Epithelial cell of alveolus of lung (primary cell): ENCODE measurements at places on chromosomes 7 and 10. TPM values are rescaled to one million over a fixed set of nuclear protein-coding genes. Genes with fewer than 3 reads are reported as not detected.

Gene KIF11
- total RNA-seq = 13.1 and 23.1 TPM in 2 replicates

Gene HOXA13
- not detected in 2 replicates for total RNA-seq

Gene PDE1C
- total RNA-seq = 0.24 and 0.26 TPM in 2 replicates

Gene GPR37
- total RNA-seq = 6.5 and 19.0 TPM in 2 replicates

Gene DGKI
- 0.40 and 3.9 TPM in 2 replicates for total RNA-seq

Gene TMEM229A
- under 0.01 and 1.4 TPM in 2 replicates for total RNA-seq

Gene OR6V1
- not detected in 2 replicates for total RNA-seq

Gene CRHR2
- not detected in 2 replicates for total RNA-seq

Gene INPP5F
- total RNA-seq = 11.3 and 18.9 TPM in 2 replicates

Gene PNLIPRP3
- under 0.01 TPM in 1 of 2 replicates, not detected in the other for total RNA-seq

Gene ZNF488
- total RNA-seq = 0.24 and 0.52 TPM in 2 replicates

Gene BUD23
- total RNA-seq = 46.1 and 73.8 TPM in 2 replicates

Gene HOXA5
- 125 and 134 TPM in 2 replicates for total RNA-seq

Gene UFSP1
- 3.5 and 9.4 TPM in 2 replicates for total RNA-seq

Gene LIPN
- not detected in 2 replicates for total RNA-seq

Gene IFIT2
- total RNA-seq = 2.7 and 4.0 TPM in 2 replicates

Gene EBLN1
- total RNA-seq = not detected in 2 replicates

Gene WNT8B
- total RNA-seq = not detected in 2 replicates

Gene AKR1C1
- total RNA-seq = 12.9 and 72.8 TPM in 2 replicates

Gene ARMS2
- not detected in 2 replicates for total RNA-seq

Gene FRMD4A
- total RNA-seq = 21.5 and 86.5 TPM in 2 replicates

Gene SLC35B4
- total RNA-seq = 11.5 and 29.2 TPM in 2 replicates

Gene AKR1C3
- 0.52 and 9.6 TPM in 2 replicates for total RNA-seq

Gene FAM25C
- not detected in 2 replicates for total RNA-seq

Gene RTKN2
- 1.7 and 2.7 TPM in 2 replicates for total RNA-seq

Gene BTRC
- total RNA-seq = 7.9 and 11.9 TPM in 2 replicates

Gene MUC3A
- not detected in 2 replicates for total RNA-seq

Gene CCDC71L
- total RNA-seq = 45.6 and 75.5 TPM in 2 replicates

Gene UROS
- 35.5 and 44.2 TPM in 2 replicates for total RNA-seq

Gene HOXA2
- total RNA-seq = 2.8 and 3.3 TPM in 2 replicates

Gene SPDYE5
- not detected in 2 replicates for total RNA-seq

Gene SPDYE16
- not detected in 2 replicates for total RNA-seq

Gene NME8
- not detected in 2 replicates for total RNA-seq

Gene NAT16
- not detected in 2 replicates for total RNA-seq

Gene AKR1E2
- total RNA-seq = 1.3 and 2.7 TPM in 2 replicates

Gene AHR
- 60.8 and 200 TPM in 2 replicates for total RNA-seq

Gene CDC14C
- total RNA-seq = not detected in 2 replicates

Gene ST8SIA6
- total RNA-seq = under 0.01 and 0.88 TPM in 2 replicates

Gene TRIM74
- not detected in 2 replicates for total RNA-seq

Gene MBLAC1
- 0.48 and 4.3 TPM in 2 replicates for total RNA-seq

Gene LEP
- not detected in 2 replicates for total RNA-seq

Gene TMEM273
- total RNA-seq = not detected in 2 replicates

Gene CFAP46
- 0.80 and 4.1 TPM in 2 replicates for total RNA-seq

Gene AKR1C8
- not detected in 2 replicates for total RNA-seq

Gene ACADSB
- 2.8 and 6.1 TPM in 2 replicates for total RNA-seq

Gene CFAP69
- total RNA-seq = 1.3 and 3.5 TPM in 2 replicates

Gene CFAP70
- 0.13 and 0.64 TPM in 2 replicates for total RNA-seq

Gene MRLN
- total RNA-seq = not detected in 2 replicates

Gene MMS19
- 62.8 and 107 TPM in 2 replicates for total RNA-seq

Gene TMEM139
- 0.39 TPM in 1 of 2 replicates, not detected in the other for total RNA-seq

Gene THSD7A
- 0.26 and 0.48 TPM in 2 replicates for total RNA-seq
